ENCODE measurements at places on chromosomes 6 and 20.
A peak's percentile ranks its signal among the peaks of the same experiment; 100 is the strongest.

DNA sequence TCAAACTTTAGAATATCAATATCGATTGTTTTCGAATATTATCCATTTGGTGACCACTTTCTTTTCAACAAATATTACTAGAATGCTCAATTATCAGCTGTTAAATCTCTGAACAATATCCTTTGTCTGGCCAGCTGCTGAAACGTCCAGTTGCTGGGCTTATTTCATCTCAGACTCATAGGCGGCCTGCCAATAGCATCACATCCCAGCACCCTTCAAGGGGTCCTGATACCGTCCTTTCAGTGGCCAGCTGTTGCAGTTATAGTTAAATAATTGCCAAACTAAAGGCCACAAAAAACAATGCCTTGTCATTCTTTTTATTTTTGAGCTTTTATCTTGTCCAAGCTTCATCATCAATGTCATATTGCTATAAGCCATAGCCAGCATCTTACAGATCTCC is 1006.8 kb upstream of the MANEA start:
- DNase-seq: no peak

DNA sequence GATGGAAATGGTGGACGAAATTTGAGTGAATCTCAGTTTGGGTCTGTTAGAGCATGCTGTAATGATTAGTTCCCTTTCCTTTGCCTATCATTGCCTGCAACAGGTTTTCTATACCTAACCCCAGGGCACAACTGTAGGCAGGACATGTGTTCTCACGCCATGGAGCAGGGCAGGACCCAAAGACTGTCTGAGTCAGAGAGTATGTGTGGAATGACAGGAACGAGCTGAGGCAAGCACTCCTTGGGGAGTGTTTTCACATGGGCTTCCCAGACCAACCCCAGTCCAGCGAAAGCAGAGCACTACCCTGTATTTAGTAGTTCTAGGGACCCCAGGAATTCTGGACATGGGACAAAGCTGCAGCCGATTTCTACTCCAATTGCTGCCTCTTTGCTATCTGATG is 234.2 kb downstream of the HACE1 start:
- DNase-seq: no peak

- no peak for DNase-seq
These were observed 43.7 kb downstream of the KCNQ5 start for GRCh38 chr6:72665599-72665998.

DNA sequence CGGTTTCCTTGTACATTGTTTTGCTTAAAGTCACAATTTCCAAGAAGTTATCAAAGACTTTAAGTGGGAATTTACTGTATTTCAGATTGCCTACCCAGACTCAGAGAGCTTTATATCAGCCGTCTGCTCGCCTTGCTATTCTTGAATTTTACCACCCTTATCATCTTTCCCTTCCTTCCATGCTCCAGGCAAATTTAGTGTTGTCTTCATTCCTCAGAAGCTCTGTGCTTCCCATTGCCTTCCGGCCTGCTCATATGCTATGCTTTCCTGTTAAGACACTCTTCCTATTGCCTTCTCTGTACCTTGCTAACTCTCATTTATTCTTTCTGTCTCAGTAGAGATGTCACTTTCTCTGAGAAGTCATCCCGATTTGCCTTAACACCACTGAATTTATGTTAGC is 52.1 kb downstream of the CD2AP start:
- no peak for DNase-seq

- DNase-seq: peak; percentile 94
These were observed at the start of gene USP49 for GRCh38 chr6:41895300-41896233. TSS of gene USP49 (minus strand) at chr6:41895375. CDS start at chr6:41806983, 88,392 bp downstream.

- DNase-seq: no peak
These were observed 261.5 kb downstream of the KIF16B start for GRCh38 chr20:16311756-16312155.

DNA sequence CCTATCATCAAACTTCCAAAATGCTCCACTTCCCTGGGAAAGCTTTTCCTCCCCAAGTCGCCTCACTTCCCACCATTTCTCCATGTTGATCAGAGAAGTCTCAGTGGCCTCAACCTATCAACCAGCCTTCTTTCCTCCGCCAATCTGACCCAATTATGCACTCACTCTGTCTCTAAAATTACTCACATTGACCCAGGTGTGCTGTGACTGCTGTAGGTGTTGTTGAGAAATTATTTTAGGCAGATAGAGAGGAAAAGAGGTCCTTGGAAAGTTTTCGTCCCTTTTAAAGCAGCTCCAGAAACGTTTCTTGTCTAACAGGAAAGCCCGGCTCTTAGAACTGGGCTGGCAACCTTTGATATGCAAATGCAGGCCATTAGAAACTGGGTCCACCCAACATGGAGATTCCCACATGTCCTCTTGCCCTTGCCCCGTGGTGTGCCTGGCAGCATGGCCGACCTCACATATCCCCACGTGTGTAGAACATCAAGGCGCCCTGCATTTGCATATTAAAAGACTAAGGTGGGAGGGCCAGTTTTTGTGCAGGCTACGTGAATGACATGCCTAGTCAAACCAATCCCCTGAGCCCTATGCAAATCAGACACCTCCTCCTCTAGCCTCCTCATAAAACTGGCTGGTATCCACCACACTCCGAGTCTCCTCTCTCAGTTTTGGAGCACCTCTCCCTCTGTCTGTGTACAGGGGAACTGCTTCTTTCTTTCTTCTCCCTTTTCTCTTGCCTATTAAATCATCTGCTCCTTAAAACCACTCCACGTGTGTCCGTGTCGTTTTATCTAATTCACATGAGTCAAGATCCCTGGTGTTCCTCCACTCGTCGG is 12.9 kb downstream of the IPCEF1 start:
- peak; percentile 79 for DNase-seq

- DNase-seq: no peak
These were observed 973 bp downstream of the UBD start for GRCh38 chr6:29558439-29559079.

DNA sequence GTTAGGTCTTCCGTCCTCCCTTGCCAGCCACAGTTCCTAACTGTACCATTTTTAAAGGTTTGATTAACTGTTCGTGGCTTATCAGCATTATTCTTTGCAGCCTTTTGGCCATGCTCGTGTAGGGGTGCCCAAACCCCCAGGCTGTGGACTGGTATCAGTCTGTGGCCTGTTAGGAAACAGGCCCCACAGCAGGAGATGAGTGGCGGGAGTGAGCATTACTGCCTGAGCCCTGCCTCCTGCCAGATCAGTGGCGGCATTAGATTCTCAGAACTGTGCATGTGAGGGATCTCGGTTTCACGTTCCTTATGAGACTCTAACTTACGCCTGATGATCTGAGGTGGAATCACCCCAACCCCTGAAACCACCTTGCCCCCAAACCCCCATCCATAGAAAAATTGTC is 79.3 kb downstream of the TBC1D7 start:
- DNase-seq: no peak

DNA sequence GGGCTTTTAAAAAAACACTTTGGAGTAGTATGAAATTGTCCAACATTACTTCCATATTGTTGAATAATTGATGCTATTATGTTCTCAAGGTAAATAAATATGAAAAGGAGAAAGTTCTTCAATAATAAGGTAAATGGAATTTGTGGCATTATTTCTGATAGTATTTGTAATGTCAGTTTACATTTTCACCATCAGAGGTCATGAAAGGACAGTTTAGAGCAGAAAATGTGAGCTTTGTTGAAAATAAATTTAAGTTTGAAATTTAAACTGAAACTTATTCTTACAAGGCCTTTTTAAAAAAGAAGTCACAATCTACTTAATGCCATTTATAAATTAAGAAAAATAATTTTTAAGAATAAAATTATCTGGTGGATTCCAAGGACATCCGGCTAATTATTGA is 15.8 kb upstream of the CEP162 start:
- DNase-seq: no peak

GRCh38 chr6:112877134-112878100 is 530.3 kb downstream of the RFPL4B start:
- DNase-seq: no peak

DNA sequence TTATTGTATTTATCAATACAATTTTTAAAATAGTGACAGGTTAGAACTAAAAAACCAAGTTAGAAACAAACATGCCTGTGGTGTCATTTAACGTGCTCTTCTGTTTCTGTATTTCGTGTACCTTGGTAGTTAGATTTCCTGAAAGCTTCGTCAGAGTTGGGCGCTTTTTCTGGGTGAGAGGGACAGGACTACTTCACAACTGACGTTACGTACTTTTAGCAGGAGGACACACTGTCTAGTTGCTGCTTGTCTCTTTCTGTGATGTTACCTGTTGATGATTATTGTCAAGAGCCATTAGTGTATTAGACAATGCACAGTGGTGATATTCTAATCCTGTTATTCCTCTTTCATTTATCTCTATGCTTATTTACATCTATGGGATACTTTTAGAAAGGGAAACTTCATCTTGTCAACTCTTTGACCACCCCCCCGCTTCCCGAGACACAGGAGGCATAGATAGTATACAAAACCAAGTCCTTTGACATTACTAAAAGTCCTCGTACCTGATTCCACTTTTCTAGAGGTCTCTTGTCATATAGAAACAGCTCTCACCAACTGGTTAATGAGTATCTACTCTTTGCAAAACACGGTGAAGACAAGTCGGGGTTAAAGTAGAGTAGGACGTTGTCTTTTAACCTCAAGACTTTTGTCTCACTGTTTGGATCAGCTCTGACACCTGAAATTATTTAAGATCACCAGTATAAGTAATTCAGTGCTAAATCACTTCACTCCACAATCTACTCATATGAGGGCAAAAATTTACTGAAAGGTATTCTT is 96.3 kb downstream of the LYRM2 start:
- DNase-seq: no peak

DNA sequence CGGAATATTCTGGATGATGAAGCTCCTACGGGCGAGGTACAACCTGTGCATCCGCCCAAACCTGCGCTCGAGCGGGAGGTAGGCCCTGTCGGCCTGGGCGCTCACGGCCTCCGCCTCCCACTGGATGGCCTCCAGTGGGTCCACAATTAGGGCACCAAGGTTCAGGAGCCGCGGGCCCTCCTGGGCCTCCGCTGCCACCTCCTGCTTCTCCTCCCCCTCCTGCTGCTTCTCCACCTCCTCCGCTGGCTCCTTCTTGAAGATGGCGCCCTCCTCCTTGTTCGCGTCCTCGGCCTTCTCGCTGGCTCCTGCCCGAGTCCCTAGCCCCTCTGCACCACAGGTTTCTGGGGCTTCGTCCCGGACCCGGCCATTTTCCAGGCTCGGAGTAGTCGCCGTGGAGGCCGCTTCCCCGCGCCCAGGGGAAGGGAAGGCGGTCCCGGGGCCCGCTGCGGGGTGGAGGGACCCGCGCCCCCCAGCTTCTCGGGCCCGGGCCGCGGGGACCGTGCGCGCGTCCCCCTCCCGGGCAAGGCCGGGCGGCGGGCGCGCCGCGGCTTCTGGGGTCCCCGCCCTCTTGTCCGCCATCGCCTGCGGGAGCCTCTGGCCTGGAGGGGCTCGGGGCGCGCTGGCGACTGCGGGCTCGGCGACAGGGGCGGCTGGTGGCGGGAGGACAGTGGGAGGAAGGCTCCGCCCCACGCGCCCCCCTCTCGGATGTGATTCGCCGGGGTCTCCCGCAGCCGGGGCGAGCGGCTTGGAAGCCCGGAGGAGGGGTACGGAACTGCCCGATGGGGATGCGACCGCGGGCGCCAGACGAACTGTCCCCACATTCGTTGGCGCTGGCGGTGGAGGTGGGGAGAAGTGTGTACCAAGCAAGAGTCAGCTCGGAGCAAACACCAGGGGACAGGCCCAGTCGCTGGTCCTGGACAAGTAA is 17.6 kb downstream of the PLAGL2 start:
- no peak for DNase-seq

DNA sequence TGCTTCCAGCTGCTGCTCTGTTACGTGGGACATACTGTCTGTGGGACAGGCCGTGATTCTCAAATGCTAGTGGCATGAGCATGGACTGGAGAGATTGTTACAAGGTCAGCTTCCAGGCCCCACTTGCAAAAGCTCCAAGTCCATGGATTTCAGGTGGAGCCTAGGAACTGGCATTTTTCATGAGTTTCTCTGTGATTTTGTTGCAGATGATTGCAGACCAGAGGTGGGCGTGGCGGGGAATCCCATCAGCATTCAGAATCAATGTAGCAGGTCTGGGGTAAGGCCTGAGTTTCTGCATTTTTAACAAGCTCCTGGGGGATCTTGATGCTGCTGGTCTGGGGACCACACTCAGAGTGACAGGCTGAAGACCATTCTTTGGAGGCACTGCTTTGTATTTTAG is 2.4 kb upstream of the CDH4 start:
- no peak for DNase-seq

DNA sequence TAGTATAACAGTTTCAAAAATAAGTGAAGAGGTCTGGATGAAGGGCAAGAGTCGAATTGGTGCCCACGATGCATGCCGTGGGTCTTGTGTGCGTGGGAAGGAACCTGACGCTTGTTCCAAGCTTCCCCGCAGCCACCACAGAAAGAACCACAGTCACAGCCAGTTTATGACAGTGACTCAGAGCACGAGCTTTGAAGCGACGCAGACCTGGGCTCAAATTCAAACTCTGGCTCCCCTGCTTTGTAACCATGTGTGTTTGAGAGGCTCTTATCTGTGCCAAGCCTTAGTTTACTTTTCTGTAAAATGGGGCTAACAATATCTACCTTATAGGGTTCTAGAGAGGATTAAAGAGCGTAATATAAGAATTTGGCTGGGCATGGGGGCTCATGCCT is 65.5 kb downstream of the SYNJ2 start:
- no peak for DNase-seq

GRCh38 chr6:41677124-41677921 is 39.1 kb downstream of the MDFI start:
- no peak for DNase-seq

- DNase-seq: peak; percentile 3
These were observed 549 bp downstream of the ANKRD6 start for GRCh38 chr6:89433252-89434149.

DNA sequence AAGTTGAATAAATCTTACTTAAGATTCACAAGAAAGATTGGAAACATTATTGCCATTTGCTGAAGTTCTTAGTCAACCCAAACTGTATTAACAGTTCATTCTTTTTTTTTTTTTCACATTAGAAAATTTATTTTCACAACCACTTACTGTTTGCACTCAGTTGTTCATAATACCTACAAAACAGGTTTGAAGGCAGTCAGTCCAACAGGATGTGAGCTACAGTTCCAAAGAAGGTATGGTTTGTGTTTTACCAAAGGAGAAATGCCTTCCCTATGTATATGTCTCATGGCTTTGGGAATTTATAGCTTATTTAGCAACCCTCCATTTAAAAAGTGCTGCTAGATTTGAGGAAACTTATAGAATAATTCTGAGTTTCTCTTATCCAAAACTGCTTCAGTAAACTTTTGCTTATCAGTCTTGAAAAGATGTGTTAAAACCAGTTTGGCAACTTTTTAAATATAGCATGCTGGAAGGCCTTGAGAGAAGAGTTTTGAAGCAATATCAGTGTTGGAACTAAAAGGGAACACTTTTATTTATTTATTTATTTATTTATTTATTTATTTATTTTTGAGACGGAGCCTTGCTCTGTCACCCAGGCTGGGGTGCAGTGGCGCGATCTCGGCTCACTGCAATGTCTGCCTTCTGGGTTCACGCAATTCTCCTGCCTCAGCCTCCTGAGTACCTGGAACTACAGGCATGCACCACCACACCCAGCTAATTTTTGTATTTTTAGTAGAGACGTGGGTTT is 46.8 kb upstream of the RREB1 start:
- DNase-seq: no peak

GRCh38 chr6:117142995-117143394 is 122.4 kb upstream of the VGLL2 start:
- peak; percentile 18 for DNase-seq

Measured in RPMI8226 (cell line).